Stimulated activated CD8-positive, alpha-beta memory T cell treated with anti-CD3 and anti-CD28 coated beads, Interleukin-7, amount 100 ng/mL, for 1 hour (primary cell): ENCODE measurements at places on chromosomes 16 and 17.

DNA sequence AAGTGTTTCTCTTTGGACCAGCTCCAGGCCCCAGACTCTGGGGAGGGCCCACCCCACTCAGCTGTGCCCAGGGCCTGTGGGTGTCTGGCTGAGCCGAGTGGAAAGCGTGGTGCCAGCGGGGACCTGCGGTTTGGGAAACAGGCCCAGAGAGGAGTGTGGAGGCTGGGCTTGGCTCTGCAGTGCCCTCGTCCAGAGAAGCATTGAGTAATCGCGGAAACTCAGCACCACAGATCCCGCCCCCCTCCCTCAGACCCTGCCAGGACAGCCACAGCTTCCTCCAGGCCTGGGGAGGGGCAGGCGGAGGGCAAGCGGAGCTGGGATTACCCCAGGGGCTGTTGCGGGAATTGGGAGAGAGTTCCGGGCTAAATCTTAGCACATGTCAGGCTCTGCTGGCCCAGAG lies 14.6 kb upstream of the PITPNA start:
- no peak for DNase-seq

GRCh38 chr16:16021020-16021419 lies 71.6 kb downstream of the ABCC1 start:
- DNase-seq = no peak

DNA sequence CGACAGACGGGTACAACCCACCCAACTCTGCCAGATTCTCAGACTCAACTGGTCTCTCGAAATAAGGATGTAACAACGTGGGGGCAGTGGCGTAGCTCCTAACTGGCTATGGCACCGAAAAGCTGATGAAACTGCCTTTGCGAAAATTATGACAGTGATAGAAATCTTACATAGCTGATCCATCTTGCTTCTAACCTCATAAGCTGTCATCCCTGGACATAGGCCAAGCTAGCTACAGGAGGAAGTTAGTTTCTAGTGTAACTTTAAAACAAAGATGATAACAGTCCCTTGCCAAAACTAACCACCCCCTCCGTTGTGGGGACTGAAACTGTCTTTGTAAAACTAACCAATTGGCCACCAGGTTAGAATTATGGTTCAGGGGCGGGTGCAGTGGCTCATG lies 220.1 kb downstream of the SLC39A11 start:
- DNase-seq = no peak

DNA sequence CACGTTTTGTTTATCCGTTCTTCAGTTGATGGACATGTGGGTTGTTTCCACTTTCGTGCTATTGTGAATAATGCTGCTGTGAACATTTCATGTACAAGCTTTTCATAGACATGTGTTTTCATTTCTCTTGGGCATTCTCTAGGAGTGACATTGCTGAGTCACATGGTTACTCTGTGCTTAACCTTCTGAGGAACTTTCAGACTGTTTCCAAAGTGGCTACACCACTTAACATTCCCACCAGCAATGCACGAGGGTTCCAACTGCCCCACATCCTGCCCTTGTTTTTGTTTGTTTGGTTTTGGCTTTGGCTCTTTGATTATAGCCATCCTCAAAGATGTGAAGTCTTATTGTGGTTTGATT lies 14.2 kb upstream of the PEMT start:
- no peak for DNase-seq

GRCh38 chr17:74369221-74369620 lies 1.9 kb downstream of the GPR142 start:
- peak; percentile 31 for DNase-seq

GRCh38 chr17:32335687-32336086 lies 6.3 kb downstream of the C17orf75 start:
- no peak for DNase-seq

GRCh38 chr17:61662741-61663140 lies 71.7 kb upstream of the NACA2 start:
- DNase-seq = no peak

DNA sequence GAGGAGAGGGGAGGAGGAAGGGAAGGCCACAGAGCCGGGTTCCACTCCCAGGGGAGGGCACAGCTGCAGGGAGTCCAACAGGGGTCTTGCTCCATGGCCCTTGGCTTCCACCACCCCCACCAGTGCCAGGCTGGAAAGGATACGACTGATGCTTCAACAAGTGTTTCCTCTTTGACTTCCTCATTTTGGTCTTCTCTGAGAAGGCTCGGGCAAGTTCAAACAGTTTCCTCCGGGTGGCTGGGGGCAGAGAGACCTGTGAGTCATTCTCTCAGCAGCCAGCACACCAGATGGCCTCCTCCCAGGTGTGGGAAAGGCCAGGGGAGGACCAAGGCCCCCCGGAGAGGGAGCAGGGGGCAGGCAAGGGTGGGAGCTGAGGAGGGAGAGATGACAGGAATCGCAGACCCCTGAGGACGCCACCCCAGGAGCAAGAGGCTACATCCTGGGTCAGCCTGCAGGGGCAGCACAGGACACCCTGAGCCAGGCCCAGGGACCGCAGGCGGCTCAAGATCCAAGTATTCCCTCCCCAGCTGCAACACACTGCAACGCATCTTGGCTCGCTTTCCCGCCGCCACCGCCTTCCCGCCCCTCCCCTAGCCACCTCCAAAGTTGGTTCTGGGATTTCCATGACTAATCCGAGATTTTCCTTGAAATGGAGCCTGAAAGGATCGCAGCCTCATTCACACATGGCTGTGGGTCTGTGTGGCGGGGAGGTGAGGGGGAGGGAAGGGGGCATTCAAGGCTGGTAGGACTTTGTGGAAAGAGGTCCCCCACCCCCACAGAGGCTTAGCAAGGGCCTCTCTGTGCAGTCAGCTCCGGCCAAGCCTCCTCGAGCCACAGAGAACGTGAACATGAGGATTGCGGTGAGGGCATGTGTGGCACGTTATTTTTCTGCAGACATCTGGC lies 18.4 kb upstream of the MRPS23 start:
- no peak for DNase-seq

DNA sequence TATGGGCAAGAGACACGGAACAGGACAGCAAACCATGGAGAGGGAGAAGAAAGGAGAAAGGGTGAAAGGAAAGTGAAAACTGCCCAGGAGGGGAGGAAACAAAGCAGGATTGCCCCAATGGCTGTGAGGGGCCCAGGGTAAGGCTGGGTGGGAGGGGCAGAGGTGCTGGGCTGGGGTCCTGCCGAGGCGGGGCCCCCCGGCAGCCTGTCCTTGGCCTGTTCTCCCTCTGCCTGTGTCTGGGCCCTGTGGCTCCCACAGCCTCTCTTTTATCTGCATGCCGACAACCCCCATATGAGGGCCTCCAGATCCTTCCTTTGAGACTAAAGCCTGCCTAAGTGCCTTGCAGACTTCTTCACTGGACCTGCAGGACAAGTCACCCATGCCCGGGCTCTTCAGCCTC lies 15.5 kb downstream of the ZNHIT3 start:
- DNase-seq = no peak

GRCh38 chr16:55439101-55439690 lies 39.8 kb upstream of the MMP2 start:
- DNase-seq = no peak
